Hematopoietic multipotent progenitor cell treated with erythropoietin and hydrocortisone succinate and interleukin-3 and kit ligand, for 8 days (in vitro differentiated cells): ENCODE measurements at places on chromosomes 12 and 14.
A peak's percentile ranks its signal among the peaks of the same experiment; 100 is the strongest.

DNA sequence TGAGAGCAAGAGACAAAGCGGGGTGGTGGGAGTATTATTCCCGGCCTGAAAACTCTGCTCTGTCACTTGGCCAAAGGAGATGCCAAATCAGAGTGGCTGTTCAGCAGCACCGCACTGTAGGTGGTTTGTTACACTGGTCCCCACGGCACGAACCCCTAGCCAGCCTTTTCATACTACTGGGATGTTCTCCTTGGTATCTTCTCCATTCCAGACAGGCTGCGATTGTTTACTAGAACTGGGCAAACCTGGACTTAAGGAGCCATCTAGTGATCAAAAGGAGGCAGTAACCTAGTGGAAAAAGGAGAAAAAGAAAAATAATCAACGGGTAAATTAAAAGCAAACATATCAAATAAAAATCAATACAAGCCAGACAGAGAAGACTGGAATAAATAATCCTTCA lies 58.9 kb upstream of the TMTC2 start:
- DNase-seq = no peak

DNA sequence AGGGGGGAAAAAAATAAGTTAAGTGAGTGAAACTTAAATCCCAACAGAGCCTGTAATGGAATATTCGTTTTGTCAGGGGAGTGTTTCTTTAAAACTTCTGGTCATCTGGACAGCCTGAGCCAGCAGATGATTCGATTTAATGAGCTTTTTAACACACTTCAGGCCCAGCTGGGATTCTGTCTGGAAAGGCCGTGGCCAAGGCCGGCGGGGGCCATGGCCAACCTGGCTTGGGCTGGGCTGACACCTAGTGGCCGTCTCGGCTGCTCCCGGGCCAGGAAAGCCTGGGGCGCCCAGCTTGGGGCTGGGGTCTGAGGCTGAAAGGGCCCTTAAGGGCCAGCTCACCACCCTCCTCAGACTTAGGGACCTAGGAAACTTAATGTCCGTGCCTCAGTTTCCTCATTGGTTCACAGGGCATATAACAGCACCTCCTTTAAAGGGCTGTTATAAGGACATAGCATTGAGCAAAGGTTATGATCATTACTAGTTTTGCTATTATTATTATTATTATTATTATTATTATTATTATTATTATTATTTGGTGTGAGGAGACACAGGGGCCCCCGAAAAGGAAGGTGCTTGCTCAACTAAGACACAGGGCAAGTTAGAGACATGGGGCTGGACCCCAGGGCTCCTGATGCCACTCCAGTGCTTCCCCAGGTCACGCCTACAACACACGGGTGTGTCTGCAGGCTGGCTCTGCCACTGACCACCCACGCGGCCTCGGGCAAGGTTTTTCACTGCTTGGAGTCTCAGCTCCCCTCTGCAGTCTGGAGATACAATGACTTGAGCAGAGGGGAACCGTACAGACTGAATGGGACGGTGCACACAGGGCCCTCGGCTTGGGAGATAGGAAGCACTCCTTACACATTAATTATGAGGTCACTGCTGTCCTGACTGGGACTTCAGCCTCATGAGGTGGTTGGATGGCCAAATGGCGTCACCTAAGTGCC lies 84.0 kb downstream of the SYNE3 start:
- no peak for DNase-seq

- no peak for DNase-seq
Observed at GRCh38 chr12:12460935-12461922, 101.4 kb downstream of the DUSP16 start.

- no peak for DNase-seq
Observed at GRCh38 chr12:15689751-15690191, 99.4 kb downstream of the EPS8 start.

DNA sequence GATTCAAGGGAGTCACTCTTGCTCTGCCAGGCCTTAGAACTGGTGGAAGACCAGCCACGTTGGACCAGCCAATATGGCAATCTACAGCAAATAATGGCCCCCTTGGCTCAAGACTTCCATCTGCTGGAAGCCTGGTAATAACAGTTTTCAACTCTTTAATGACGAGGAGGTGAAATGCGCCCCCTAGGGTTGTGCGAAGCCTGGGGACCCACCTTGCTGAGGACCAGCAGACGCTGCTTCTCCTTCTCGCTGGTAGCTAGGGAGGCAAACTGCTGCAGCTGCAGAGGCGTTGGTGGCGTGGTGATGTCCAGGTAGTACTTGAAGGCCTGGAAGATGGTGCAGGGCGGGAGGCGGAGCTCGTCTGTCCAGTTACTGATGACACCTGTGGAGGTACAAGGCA lies 41.5 kb upstream of the FBXO21 start:
- no peak for DNase-seq

GRCh38 chr14:67480011-67480410 lies 8.5 kb downstream of the TMEM229B start:
- no peak for DNase-seq

GRCh38 chr14:75252254-75252837 lies 26.3 kb upstream of the FOS start:
- DNase-seq = no peak

DNA sequence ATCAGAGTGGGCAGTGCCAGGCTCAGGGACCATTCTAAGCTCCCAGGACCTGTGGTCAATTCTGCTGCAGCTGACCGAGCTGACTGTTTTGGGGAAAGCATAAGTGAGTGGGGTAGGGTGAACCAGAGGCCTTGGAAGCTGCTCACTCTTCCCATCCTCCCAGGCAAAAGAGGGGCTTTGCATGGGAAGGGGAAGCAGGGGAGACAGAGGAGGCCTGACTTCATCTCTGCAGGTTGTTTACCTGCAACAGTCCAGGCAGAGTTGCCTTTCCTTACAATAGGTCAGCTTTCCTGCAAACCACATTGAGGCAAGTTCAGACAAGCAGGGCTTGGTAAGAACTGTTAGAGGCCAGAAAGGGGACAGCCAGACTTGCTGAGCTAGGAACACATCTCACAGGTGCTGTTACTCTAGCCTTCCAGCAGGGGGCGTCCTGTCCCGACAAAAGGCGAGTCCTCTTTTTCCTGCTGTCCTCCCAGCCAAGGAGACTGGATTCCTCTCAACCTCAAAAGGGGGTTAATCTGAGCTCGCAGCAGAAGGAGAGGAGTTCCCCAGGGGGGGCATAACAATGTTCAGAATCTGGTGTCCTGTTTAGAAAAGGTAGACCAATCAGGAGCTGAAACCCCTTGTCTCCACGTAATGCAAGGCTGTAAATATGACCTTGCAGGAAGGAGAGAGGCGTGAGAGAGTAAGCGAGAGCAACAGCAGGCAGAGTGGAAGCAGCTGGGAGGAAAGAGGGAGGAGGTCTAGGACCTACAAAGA lies 4.3 kb upstream of the DHRS2 start:
- DNase-seq = peak; percentile 75

GRCh38 chr12:88334271-88334670 lies 192.2 kb downstream of the TMTC3 start:
- DNase-seq = no peak

DNA sequence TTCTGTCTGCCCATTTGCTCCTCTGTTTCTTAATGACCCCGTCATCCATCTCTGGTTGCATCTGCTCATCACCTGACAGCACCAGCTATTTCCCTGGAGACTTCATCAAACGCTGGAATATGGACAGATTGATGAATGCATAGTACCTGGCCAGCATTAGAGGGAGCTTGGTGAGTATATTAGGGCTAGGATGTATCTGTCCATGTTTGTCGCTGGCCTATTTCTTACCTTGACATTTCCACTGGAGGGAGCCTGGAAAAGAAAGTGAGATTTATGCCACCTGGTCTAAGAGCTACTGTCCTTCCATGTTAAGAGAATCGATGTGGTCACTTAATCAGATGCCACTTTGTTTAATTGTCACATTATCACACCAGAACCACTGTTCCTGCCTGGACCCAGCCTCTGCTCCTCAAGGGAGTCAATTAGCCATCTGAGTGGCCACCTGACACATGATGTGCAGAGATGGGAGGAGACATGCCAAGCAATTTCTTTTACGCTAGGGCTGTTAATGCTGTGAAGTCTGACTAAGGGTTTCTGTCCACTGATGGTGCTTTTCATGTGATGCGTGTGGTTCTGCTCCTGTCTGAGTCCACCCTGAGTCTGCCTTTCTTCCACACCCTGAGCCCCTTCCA lies 75.3 kb upstream of the SFSWAP start:
- DNase-seq = no peak

- DNase-seq = no peak
Observed at GRCh38 chr12:56001487-56002100, 4.5 kb downstream of the SUOX start.

GRCh38 chr14:50173891-50174290 lies 57.5 kb downstream of the SOS2 start:
- no peak for DNase-seq

- no peak for DNase-seq
Observed at GRCh38 chr14:59362513-59362912, 102.7 kb downstream of the GPR135 start.

- DNase-seq = no peak
Observed at GRCh38 chr12:66074561-66074960, 56.0 kb downstream of the LLPH start.

GRCh38 chr12:128519426-128519825 lies 252.5 kb downstream of the TMEM132C start:
- no peak for DNase-seq

DNA sequence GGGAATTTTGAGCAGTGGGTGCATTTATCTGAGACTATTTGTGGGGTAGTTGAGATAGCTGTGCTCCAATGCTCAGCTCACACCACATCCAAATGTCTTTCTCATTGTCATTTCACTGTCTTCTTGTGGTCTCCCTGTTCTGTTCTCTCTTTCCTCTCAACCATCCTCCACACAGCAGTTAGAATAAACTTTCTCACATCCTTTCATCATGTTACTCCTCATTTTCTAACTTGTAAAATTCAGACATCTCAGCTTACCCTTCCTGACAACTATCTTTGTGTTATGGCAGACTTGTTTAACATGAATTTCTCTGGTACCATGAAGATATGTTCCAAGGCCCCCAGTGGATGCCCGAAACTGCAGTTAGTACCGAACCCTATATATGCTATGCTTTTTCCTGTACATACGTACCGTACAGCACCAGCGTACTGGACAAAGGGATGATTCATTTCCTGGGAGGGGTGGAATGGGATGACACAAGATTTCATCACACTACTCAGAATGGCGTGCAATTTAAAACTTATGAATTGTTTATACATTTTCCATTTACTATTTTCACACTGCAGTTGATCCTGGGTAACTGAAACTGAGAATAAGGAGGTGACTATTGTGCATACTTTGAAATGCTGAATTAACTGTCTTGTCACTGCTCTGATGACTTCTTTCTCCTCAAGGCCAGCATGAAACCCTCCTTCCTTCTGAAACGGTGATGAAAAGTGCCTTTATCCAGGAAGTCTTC lies 177.1 kb upstream of the SLC38A2 start:
- DNase-seq = no peak
